Astrocyte of the cerebellum (primary cell): ENCODE measurements at places on chromosomes 1 and 21.

- no peak for DNase-seq
Observed at GRCh38 chr1:112508278-112509004, at the start of gene WNT2B. WNT2B (plus strand) TSS chr1:112508965; CDS start chr1:112509263, 298 bp downstream.

- peak; percentile 95 for DNase-seq
Observed at GRCh38 chr1:234957330-234958065, 171.1 kb downstream of the TOMM20 start.

DNA sequence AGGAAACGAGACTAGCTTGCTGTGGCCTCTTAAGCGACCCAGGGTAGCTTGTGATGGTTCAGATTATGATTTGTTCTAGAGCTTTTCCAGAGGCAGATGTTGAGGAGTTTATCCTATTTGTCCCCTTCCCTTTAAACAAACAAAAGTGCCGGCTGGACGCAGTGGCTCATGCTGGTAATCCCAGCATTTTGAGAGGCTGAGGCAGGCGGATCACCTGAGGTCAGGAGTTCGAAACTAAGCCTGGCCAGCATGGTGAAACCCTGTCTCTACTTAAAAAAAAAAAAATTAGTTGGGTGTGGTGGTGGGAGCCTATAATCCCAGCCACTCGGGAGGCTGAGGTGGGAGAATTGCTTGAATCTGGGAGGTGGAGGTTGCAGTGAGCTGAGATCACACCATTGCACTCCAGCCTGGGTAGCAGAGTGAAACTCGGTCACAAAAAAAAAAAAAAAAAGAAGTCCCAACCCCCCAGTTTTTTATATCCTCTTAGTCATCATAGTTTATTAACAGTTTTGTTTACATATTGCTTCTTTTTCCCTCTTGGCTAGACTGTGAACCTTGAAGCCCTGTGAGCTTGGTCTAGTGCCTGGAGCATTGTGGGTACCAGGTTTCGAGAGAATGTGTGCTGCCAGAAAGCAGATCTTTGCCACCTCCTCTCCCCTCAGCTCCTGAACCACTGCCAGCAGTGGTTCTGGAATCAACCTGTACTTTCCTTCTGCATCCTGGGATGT lies 29.8 kb downstream of the MAPKAPK2 start:
- no peak for DNase-seq

- DNase-seq, result no peak
Observed at GRCh38 chr1:154206196-154206595, at the start of gene CFAP141. CFAP141 (minus strand) TSS chr1:154206333; CDS start chr1:154206307, 26 bp downstream.

DNA sequence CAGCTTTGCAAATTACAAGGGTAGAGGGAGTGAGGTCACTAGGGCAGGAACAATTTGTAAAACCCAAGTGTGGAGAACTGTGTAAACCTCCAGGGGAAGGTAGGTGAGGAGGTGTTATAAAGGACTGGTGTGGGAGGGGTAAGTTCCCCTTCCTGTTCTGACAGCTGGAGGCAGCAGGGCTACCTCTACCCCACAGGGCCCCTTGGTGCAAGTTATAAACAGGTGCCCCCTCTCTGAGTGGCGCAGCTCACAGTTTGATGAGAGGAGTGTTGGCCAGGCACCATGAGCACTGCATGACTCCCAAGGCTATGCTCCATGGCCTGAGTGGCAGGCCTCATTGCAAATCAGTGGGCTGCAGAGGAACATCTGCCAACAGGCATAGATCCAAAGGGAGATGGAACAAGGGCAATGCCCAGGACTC lies 41.0 kb downstream of the MFSD2A start:
- DNase-seq, result no peak

GRCh38 chr1:46484783-46485490 lies 4.7 kb upstream of the DMBX1 start:
- DNase-seq, result no peak

- DNase-seq, result no peak
Observed at GRCh38 chr1:93734999-93735398, 53.4 kb upstream of the BCAR3 start.
